ENCODE measurements at places on chromosomes 16 and 17.

- DNase-seq = no peak
These were observed 255.4 kb downstream of the IRX3 start for GRCh38 chr16:54031107-54031760.

DNA sequence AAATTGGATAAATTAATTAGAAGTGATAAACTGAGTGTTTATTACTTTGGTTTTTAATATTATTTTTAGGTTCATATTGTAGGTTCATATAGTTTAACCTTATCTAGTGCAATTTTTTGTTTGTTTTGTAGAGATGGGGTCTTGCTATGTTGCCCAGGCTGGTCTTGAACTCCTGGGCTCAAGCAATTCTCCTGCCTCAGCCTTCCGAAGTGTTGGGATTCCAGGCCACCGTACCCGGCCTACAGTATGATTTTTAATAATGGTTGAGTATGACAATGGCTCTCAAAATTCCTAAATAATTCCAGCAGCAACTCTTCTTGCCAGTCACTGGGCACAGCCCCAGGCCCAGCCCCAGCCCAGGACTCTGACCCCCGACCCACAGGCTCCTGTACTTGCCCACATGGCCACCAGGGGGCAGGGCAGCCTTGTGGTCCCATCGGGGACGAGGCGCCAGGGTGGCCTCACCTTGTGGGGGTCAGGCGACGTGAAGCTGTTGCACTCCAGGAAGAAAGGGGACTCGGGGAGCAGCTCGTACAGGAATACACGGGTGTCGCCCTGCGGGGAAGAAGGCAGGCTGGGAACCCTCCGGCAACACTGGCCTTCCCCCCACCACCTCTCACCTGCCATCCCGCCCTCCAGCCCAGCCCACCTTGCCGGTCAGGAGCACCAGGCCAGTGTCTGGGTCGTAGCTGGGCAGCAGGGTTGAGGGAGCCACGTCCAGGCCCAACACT is 7.9 kb upstream of the PAM16 start:
- DNase-seq = peak; percentile 56

DNA sequence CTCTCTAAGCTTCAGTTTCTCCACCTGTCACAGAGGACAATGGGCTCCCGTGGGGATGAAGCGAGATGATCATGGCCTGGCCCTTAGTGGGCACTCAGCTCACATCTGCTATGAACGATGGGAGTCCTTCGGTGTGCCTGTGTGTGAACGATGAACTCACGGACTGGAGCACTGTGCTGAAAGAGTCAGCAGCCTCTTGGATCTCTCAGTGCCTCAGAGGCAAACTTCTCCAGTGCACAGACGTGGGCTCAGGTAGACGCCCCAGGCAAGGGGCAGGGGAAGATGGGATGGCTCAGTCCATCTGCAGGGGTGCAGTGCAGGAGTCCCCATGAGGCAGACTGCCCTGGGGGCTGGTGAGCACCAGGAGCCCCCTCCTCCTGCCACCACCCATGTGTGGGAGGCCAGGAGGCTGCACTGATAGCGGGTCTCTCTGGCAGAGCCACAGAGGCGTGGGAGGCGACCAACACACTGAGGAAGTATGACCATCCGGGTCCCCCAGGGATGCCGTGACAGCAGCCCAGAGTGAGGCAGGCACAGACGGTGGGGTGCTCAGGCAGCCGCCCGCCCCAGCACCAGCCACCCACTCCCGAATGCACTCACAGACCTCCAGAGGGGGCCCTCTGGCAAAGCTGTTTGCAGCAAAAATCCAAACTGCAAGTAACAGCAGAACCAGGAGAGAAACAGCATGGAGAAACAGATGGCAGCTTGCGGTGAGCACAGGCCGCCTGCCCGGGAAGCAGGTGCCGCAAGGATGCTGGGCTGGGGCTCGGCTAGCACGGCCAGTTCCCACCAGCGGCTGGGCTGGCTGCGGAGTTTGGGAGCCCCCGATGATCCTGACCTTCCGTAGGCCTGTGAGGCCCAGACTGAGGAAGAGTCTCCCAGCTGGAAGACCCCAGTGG is 82.7 kb downstream of the RPH3AL start:
- DNase-seq = no peak

DNA sequence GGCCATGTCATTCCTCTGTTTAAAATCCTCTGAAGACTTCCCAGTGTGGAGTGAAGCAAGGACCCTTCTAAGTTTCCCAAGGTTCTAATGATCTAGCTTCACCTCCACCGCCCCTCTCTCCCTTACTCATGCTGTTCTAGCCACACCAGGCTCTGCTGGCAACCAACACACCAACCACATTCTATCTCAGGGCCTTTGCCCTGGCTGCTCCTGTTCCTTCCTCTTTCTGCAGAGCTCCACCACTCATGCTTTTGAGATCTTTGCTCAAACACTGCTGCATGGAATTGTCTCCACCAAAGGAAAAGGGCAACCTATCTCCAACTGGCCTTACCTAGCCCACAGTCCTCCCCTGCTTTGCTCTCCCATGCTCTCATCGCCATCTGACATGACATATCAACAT is 128.7 kb downstream of the XYLT1 start:
- no peak for DNase-seq

- DNase-seq = peak; percentile 31
These were observed 25.1 kb downstream of the SMARCE1 start for GRCh38 chr17:40622509-40622928.

DNA sequence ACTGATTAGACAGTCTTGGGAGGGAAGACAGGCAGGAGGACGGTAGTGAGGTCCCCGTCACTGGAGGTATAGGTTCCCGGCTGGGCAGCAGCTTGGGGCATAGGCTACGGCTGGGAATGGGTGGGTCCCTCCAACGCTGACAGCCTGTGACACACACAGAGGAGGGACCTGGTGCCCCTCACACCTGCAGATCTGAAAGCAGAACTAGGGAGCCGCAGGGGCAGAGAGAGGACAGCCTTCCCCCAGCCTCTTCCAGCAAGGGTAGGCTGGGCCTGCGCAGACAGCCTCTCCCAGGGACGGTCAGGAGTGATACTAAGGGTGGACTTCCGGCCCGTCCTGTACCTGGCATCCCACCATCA is 2.0 kb downstream of the P2RX1 start:
- DNase-seq = no peak

- DNase-seq = no peak
These were observed 8.7 kb downstream of the GRN start for GRCh38 chr17:44353672-44354331.

DNA sequence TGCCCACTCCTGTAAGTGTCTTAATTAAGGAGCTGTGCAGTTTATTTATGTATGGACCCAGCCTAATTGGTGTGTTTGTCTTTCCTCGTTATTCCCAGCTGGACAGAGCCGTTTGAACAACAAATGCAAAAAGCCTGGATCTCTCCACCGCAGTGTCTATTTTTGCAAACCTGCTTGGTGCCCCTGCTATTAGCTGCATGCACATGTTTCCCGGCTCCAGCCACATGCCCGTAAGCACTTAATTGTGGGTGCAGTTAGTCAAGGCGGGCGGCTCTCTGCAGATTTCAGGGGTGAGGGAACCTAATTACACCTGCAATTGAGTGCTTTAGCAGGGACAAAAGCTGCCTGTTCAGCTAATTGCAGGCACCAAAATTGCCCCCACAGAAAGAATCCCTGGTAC is 74.0 kb upstream of the GSE1 start:
- DNase-seq = no peak

GRCh38 chr16:48961546-48961945 is 320.1 kb downstream of the CBLN1 start:
- no peak for DNase-seq

GRCh38 chr17:62898239-62898864 is 67.7 kb upstream of the TANC2 start:
- DNase-seq = no peak

GRCh38 chr17:70021726-70022125 is 53.3 kb upstream of the KCNJ16 start:
- DNase-seq = no peak

DNA sequence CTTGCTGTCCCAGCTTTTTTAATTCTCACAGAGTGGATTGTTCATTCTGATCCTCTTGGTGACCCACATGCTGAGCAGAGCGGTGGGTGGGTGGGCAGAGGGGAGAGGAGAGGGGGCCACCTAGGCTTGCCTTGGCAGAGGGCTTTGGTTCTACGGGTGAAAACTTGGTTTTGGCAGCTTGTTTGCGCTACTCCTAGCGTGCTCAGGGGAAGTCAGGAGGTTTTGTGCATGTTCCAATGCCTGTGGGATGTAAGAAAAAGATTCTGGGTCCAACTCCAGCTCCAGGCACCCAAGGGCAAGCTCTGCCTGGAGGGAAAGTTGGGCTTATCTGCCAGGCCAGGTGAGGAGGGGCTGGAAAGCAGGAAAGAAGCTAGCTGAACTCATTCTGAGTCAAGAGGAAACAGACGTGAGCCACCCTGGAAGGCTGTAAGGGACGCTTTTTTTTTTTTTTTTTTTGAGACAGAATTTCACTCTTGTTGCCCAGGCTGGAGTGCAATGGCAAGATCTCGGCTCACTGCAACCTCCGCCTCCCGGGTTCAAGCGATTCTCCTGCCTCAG is 169.1 kb downstream of the WSCD1 start:
- no peak for DNase-seq

- DNase-seq = no peak
These were observed 21.4 kb downstream of the GRIN2C start for GRCh38 chr17:74838274-74838673.

- peak; percentile 88 for DNase-seq
These were observed 11.8 kb downstream of the ENDOV start for GRCh38 chr17:80426671-80427326.
